ENCODE measurements at places on chromosomes 7 and 10.
A peak's percentile ranks its signal among the peaks of the same experiment; 100 is the strongest.

- DNase-seq: no peak
These were observed 49.3 kb downstream of the CALML3 start for GRCh38 chr10:5573968-5574641.

DNA sequence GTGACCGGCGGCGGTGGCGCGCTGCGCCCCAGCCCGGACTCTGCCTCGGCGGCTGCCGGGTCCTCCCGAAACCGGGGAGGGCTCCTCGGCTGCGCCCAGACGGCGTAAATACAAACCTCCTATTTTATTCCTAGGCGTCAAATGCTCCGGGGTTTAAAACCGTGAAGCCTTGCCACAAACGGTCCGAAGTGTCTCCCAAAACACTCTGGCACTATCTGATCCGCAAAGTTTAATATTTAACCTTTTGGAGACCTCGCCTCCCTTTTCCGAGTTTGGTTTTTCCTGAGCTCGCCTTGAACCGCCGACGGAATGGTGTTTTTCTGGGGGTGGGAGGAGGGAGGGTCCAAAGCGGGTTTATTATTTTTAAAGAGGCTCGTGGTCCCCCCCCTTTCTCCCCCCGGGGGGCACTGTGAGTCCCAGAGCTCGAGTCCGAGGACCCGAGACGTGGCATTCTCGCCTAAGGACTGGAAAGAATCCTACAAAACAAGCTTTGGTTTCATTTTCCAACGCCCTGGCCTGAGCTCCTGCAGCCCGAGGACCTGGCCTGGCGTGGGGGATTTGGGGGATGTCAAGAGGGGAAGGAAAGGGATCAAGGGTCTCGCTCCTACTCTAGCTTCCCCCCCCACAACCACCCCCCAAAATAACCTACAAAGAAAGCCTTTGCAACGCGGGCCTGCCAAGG, 1.8 kb downstream of the TNRC18 start:
- no peak for DNase-seq

- DNase-seq: no peak
These were observed 652 bp upstream of the VPS26A start for GRCh38 chr10:69123306-69123746.

DNA sequence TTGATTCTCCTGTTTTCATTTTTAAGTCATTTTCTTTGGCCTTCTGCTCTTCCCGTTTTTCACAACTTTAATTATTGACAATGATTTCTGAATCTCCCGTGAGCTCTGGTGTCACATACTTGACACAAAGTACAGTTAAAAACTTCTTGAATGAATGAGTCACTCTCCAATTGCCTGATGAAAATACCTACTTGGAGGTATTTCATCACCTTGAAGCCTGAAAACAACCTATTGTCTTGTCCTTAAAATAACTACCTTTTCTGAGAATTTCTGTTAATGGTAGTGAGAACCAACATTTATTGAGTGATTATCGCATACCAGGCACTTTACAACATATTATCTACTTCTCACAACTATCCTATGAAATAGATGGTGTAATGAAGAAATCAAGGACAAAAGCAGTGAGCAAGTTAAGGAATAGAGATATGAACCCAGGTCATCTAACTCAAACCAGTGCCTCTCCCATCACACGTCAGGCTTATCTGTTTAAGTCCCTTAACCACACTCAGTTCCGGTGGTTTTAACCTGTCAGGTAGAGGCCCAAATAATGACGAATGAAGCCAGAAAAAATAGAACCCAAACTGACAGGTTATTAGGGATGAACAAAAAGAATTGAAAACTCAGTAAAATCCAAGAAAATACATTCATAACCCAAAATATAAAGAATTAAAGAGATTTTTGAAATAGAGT, 11.6 kb downstream of the BET1 start:
- DNase-seq: no peak

GRCh38 chr10:132888898-132889490, 53.4 kb downstream of the CFAP46 start:
- DNase-seq: no peak

- no peak for DNase-seq
These were observed 14.9 kb downstream of the ZC3HAV1 start for GRCh38 chr7:139094596-139094995.

DNA sequence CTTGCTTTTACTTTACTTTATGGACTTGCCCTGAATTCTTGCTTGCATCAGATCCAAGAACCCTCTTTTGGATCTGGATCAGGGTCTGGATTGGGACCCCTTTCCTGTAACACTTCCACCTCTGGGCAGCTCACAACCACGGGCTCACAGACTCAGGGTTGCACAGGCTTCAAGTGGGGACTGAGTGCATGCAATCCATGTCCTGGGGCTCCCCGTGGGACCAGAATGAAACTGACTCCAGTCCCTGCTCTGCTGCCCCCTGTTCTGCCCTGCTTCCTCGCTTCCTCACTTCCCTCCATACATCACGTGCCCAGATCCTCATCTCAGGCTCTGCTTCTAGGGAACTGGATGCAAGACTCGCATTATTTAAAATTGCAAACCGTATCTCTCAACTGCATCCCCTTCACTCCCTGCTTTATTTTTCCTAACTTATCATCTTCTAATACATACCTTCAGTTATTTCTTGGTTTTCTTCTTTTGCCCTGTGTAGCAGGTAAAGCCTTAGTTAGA, 23.3 kb upstream of the INMT start:
- DNase-seq: no peak

DNA sequence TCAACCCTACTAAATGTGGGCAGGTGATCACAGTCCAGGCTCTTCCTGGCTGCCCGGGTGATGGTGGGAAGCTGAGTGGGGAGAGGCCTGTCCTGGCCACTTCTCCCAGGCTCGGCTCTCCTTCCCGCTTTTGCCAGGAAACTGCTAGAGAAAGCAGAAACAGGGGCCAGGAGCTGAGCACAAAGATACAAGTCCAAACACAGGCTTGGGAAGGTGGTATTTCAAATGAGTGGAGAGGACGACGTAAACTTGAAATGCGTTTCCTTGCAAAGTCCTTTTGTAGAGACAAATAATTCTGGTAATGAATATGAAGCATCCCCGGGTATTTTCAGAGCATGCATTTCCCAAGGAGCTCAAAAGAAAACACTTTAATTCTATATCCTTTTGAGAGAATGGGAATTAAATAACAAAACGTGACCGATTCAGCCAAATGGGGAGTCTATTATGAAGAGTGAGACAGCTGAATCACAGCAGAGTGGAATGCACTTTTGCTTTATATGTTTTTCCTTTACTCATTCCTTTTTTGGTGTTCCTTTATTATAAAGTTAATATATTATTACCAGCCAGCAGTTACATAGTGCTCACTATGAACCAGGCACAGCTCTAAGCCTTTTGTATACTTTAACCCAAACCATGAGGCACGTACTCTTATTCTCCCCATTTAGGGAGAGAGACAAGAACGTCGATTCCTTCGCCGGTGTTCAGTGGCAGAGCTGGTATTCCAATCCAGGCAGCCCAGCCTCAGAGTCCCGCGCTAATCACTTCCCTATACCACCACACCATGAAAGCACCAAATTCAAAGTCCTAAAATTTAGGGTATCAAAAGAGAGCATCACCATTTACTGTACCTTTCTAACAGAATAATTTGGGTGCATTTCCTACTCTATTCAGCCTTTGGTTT, 218.2 kb upstream of the KLF14 start:
- no peak for DNase-seq

- DNase-seq: no peak
These were observed 878.5 kb downstream of the LRMDA start for GRCh38 chr10:76309741-76310587.

DNA sequence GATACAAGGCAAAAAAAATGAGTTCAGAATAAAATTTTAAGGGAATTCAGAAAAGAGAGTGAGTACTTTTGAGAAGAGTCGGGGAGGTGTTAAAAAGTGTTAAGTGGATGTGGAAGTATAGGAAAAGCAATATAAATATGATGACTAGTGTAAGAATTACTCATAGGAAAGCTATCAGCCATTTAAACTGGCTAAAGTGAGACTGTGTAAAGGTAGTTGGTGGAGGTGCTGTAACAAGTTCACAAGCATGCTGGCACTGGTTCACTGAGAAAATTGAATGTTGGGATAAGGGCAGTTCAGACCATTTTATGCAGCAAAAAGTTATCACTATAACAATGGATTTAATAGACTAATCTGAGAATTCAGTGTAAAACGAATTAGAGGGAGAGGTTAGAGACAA, 179.0 kb upstream of the DKK1 start:
- DNase-seq: no peak

DNA sequence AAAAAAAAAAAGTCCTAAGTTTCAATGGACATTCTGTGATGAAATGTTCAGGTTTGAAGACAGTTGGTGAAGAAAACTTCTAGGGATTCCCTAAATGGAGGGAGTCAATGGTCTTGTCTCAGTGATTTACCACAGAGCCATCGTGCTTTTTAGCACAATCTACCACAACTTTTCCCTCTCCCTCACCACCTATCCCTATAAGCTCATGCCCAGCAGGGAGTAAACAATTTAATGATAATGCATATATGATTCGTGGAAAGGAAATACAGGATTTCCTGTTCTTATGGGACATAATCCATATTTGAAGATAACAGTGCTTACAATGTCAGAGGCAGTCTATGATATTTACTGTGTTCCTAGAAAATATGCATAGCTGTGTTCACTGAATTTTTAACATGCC, 38.4 kb upstream of the CD36 start:
- DNase-seq: no peak

- no peak for DNase-seq
These were observed 154.4 kb downstream of the AMPH start for GRCh38 chr7:38476764-38477163.

DNA sequence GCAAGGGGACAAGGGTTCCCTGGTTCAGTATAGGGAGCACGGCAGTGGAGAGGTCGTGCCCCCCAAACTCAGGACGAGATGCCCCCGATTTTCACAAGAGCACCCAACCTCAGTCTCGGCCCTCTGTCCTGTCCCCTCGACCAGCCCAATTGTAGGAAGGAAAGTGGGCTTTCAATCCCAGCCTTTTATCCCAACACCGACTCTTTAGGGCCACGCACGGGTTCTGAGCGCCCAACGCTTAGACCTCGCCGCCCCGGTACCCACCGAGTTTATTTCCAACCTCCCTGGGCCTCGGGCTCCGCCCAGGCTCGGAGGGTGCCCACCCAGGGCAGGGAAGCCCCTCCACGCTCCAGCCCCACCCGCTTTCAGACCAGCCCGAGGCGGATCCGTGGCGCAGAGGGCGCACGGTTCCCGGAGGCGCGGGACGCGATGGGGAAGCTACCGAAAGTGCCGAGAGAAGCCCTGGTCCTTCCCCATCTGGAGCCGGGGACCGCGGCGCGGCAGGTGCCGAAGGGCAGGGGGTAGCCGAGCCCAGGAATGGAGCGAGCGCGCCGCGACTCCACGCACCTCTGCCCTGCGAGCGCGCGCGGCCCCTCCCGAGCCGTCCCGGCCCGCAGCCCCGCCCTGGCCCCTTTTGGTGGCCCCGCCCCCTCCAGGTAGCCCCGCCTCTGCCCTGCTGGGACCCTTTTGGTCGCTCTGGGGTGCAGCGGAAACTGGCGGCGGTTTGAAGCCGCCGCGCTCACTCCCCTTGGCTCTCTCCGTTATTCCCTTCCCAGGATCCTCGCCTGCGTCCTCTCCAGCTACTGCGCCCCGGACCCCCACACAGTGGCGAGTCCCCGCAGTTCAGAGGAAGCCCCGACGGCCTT, 20.4 kb downstream of the GRID2IP start:
- DNase-seq: peak; percentile 57

- no peak for DNase-seq
These were observed 131.3 kb downstream of the LHPP start for GRCh38 chr10:124592736-124593430.

DNA sequence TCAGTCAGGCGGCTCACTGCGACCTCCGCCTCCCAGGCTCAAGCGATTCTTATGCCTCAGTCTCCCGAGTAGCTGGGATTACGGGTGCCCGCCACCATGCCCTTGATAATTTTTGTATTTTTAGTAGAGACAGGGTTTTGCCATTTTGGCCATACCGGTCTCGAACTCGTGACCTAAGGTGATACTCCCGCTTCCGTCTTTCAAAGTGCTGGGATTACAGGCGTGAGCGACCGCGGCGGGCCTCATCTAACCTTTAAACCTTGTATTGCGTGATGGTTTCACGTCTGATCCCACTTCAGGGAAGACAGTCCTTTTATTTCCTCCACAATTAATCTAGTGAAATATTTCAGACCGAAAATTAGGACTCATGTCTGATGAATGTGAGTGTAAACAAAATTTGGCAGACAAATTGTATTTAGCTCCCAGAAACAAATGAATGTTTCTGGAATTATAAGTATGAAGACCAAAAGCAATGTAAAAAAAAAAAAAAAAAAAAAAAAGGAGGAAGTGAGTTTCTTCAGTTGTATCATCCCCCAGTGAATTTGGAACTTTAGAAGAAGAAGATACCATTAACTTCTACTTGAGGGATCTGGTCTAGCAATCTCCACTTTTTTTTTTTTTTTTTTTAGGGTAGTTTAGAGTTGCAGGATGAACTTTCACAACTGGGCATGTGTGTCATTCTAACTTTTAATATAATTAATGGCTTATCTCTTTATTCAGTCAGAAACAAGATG, 1.6 kb downstream of the NUP42 start:
- no peak for DNase-seq

All from stimulated activated CD8-positive, alpha-beta memory T cell treated with anti-CD3 and anti-CD28 coated beads, Interleukin-7, amount 100 ng/mL, for 1 hour (primary cell).